ENCODE measurements at places on chromosomes 16 and 17. TPM values are rescaled to one million over a fixed set of nuclear protein-coding genes. Genes with fewer than 3 reads are reported as not detected.

The TMEM238L gene
- not detected for total RNA-seq

The TP53TG3B gene
- total RNA-seq, result not detected

DNA sequence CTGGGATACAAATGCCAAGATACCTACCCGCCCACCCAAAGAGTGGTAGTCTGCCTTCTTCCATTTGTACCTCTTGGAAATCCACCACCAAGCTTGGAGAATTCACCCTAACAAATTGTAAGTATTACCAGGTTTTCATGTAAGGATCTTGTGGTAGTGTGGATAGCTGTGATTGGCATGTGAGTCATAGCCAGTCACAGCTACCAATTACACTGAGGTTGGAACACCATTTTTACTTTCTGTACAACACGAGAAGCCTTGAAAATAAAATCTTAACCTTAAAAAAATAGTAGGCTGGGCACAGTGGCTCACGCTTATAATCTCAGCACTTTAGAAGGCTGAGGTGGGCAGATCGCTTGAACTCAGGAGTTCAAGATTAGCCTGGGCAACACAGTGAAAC is 18.5 kb upstream of the SLC35G3 start:
- H3K4me3 ChIP-seq, result no peak overlapping the region
- H3K27me3 ChIP-seq, result no peaks in the 10 kb centered on the region
- no peak overlapping the region for H3K27ac ChIP-seq
- H3K4me1 ChIP-seq, result no peaks in the 10 kb centered on the region
- no peaks in the 10 kb centered on the region for H3K36me3 ChIP-seq

GRCh38 chr17:4514206-4514605 is 15.5 kb downstream of the SPNS2 start:
- no peak overlapping the region for H3K27ac ChIP-seq
- H3K4me3 ChIP-seq, result no peak overlapping the region
- no peak for DNase-seq
- no peaks in the 10 kb centered on the region for H3K36me3 ChIP-seq

DNA sequence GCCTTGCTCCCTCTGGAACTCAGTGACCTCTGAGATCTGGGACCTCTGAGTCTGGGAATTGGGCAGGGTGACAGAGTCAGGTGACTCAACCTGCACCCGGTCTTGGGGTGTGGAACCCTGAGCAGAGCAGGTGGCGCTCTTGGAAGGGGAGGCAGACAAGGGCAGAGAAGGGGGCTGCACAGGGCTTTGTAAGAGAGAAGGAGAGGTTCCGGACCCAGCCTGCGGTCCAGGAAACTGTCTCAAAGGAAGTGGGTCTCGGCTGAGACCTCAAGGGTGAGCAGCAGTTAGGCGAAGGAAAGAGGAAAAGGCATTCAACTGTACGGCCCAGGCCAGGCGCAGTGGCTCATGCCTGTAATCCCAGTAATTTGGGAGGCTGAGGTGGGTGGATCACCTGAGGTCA is 10.0 kb upstream of the RIPOR1 start:
- H3K27me3 ChIP-seq, result no peaks in the 10 kb centered on the region
- DNase-seq, result no peak
- no peaks in the 10 kb centered on the region for H3K36me3 ChIP-seq
- H3K4me1 ChIP-seq, result no peaks in the 10 kb centered on the region
- H3K4me3 ChIP-seq, result no peak overlapping the region
- H3K27ac ChIP-seq, result no peak overlapping the region

- no peaks in the 10 kb centered on the region for H3K27me3 ChIP-seq
- DNase-seq, result no peak
- H3K4me3 ChIP-seq, result no peak overlapping the region
- no peaks in the 10 kb centered on the region for H3K36me3 ChIP-seq
- H3K27ac ChIP-seq, result no peak overlapping the region
Measured at GRCh38 chr16:4679850-4680636, 13.3 kb upstream of the NUDT16L1 start.

GRCh38 chr17:50015146-50015545 is 20.1 kb upstream of the DLX3 start:
- no peaks in the 10 kb centered on the region for H3K4me1 ChIP-seq
- H3K36me3 ChIP-seq, result no peaks in the 10 kb centered on the region
- DNase-seq, result no peak
- H3K27ac ChIP-seq, result no peak overlapping the region
- no peaks in the 10 kb centered on the region for H3K27me3 ChIP-seq

- no peaks in the 10 kb centered on the region for H3K27me3 ChIP-seq
- DNase-seq, result peak; percentile 73
- no peaks in the 10 kb centered on the region for H3K36me3 ChIP-seq
- peaks cover under 1% of the 10 kb centered on the region for H3K4me1 ChIP-seq
Measured at GRCh38 chr17:43338886-43339516, 59.8 kb upstream of the ARL4D start.

Measured in SJCRH30 (cell line).